ENCODE measurements at places on chromosomes 5 and 9.

GRCh38 chr9:4671737-4672136 lies 5.5 kb upstream of the SPATA6L start:
- no peak for DNase-seq

DNA sequence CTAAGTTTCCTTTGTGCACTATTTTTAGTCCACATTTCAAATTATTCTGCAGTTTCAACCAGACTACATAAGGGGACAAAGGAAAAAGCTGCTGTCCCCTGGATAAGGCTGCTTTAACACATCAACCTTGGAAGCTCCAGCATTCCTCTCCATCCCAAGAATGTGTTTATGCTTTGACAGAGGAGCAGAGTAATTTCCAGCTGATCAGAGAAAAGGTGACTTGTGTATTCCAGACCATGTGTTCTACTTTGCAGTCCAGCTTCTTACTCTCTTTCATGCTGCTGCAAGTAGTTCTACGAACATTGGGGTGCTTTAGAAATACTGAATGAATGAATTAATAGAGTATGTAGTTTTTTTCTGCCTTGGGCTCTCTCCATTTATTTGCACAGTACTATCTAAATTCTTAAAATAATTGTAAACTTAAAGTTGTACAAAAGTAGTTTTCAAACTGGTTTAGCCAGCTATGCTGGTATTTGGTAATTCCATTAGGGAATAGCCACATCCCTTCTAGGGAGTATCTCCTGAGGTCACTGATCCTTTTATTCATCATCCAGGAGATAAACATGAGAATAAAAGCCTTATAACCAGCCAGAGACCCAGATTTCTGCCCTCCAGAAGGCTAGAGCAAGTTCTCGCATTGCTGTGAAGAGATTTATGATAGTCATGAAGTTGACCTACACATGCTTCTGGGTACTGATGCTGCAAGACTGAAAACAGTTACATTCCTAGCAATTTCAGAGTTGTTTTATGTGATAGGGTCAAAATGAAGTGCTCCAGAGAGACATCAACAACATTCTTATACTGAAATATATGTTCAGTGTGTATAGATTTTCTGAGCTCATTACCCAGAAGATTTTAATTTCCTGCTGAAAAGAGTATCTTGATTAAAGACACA lies 215.2 kb downstream of the COMMD10 start:
- DNase-seq: no peak

- DNase-seq: no peak
Measured at GRCh38 chr5:107499776-107500175, 171.0 kb downstream of the EFNA5 start.

DNA sequence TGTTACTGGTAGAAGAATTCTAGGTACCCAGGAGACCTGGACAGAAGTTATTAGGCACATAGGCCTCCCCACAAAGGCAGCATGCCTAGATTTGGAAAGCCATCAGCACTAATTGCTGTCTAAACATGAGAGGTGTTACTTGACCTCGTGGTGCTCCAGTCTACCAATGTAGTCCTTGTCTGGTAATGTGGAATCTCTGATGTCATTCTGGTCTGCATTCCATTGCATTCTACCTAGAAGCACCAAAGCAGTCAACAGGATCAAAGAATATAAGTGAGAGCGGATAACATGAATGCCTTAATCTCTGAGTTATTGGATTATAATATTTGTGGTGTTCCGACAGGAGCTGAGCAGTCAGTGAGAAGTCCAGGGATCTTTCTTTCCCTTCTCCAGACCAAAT lies 175.2 kb downstream of the PSAT1 start:
- DNase-seq: no peak
